Cardiac muscle cell (in vitro differentiated cells and primary cell): ENCODE measurements at places on chromosomes 6 and 20. TPM values are rescaled to one million over a fixed set of nuclear protein-coding genes. Genes with fewer than 3 reads are reported as not detected.

The PARD6B gene
- total RNA-seq, result 15.5 and 20.0 TPM in 2 replicates

The RIPK1 gene
- total RNA-seq, result 3.4 and 4.5 TPM in 2 replicates

The RAD21L1 gene
- 0.28 and 0.33 TPM in 2 replicates for total RNA-seq

The DEFB124 gene
- total RNA-seq, result not detected in 2 replicates

The ZNF165 gene
- total RNA-seq, result 0.95 and 1.6 TPM in 2 replicates

The MEP1A gene
- not detected in 2 replicates for total RNA-seq

The VSTM2L gene
- total RNA-seq, result 136 and 321 TPM in 2 replicates

The ACTL10 gene
- total RNA-seq, result 1.1 and 1.5 TPM in 2 replicates

The BTNL2 gene
- total RNA-seq, result not detected in 2 replicates

The DUSP22 gene
- 82.4 and 89.3 TPM in 2 replicates for total RNA-seq

The TMEM170B gene
- total RNA-seq, result 2.6 and 3.0 TPM in 2 replicates

DNA sequence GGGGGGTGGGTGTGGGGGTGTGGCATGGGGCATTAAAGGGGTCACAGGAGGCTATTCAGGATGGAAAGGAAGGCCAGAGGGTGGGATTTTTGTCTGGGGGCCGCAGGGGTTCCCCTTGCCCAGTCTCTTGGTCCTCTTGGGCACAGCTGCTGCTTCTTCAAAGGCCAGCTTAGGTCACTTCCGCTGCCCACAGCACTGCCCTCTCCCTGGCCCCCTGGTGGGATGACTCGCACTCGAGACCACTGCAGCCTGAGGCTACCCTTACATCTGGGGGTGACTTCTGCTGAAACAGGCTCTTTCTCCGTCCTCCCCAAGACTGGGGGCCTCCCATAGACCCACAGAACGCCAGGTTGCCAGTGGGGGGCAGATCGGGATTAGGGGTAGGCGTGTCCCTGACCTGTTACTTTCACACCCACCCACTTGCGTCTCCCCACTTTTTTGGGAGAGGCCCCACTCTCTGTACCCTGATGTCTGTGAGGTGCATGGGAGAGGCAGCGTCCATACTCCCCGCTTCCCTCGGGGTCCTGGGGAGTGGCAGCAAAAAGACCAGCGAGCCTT lies 1.3 kb downstream of the LKAAEAR1 start:
- DNase-seq, result no peak

DNA sequence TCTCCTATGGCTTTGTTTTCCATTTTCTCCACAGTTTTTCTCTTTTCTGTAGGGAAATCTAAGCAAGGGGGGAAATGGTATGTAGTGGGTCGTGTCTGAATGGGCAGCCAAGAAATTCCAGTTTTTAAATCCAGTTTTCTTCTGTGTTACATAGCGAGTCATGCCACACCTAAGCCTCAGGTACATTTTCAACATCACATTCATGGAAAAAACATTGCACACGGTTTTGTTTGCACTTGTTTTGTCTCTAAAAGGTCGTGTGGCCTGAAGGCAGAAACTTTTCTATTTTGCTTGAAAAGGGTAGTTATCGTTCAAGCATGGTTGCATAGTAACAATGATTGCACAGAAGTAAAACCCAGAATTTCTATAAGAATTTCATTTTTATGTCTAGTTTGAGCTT lies 70.5 kb downstream of the MOXD1 start:
- DNase-seq, result no peak

GRCh38 chr6:154909821-154910220 lies 85.3 kb upstream of the TIAM2 start:
- DNase-seq, result no peak

DNA sequence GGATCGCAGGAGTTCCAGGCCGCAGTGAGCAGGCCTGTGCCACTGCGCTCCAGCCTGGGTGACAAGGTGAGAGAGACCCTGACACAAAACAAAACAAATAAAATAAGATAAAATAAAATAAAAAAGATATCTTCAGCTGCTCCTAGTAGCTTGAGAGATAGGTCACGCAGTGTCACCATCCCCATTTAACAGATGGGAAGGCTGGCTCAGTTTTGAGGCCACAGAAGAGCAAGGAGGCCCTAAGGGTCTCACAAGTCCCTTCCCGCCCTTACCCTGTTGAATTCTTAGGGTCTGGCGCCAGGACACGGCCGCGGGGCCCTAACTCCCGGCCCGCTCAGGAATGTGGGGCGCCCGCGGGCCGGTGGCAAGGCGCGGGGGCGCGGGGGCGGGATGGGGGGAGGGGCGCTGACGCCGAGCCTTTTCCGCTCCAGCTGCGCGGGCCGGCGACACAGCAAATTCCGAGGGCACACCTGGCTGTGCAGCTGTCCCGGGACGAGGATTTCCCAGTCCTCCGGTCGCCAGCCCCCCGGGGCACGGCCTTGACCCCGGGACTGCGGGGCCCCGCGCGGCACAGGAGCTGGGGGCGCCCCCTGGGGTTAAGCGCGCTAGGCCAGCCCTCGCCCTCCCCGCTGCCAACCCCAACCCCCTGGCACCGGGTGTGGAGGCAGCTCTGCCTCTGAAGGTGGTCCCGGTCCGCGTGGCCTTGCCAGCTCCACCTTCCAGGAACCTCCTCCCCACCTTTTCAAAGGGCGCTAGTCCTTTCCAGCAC lies 10.3 kb upstream of the R3HDML start:
- no peak for DNase-seq

DNA sequence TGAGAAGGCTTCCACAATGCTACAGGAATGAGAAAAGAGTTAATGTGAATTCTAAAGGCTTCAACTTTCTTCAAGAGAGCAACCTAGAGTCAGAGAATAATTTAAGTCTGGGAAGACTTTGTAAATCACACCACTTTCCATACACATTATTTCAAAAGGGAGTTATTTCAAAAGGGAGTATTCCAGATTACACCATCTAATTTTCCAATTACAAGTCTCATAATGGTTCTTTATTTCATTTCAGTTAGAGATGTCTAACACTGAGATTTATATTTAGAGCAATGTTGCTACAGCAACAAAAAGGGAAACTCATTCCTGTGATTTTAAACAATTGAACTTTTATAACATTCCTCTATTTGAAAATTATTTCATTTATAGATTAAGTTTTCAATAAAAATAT lies 98.8 kb upstream of the DST start:
- no peak for DNase-seq

- DNase-seq, result no peak
Observed at GRCh38 chr6:105066233-105066632, 109.3 kb downstream of the LIN28B start.

DNA sequence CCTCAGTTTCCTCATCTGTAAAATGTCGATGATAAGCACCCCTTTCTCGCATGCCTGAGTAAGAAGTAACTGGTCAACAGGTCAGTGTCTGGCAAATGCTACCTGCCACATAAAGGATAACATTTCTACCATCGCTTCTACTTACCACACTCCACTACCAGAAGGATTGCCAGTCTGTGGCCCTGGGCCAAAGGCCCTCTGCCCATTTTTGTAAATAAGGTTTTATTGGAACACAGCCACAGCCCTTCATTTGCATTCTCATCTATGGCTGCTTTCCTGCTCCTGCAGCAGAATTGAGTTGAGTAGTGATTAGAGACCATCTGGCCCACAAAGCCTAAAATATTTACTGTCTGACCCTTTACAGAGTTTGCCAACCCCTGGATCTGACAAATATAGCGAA lies 121.8 kb downstream of the TOX2 start:
- no peak for DNase-seq

DNA sequence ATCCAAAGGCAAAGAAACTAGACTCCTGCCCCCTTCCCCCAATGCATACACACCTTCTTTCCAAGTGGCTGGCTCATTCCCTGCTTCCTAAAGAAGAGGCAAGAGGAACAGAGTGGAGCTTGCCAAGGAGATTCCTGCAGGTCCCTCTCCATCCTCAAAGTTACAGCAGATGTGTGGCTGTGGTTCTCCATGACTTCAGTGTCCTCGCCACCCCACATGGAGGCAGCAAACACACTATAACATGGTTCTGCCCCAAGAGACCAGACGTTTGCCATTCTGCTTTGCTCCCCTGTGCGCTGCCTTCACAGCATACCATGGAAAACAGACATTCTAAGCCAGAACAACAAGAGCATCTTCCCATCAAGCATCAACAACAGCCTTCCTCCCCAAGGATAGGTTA lies 84.4 kb downstream of the BACH2 start:
- no peak for DNase-seq

DNA sequence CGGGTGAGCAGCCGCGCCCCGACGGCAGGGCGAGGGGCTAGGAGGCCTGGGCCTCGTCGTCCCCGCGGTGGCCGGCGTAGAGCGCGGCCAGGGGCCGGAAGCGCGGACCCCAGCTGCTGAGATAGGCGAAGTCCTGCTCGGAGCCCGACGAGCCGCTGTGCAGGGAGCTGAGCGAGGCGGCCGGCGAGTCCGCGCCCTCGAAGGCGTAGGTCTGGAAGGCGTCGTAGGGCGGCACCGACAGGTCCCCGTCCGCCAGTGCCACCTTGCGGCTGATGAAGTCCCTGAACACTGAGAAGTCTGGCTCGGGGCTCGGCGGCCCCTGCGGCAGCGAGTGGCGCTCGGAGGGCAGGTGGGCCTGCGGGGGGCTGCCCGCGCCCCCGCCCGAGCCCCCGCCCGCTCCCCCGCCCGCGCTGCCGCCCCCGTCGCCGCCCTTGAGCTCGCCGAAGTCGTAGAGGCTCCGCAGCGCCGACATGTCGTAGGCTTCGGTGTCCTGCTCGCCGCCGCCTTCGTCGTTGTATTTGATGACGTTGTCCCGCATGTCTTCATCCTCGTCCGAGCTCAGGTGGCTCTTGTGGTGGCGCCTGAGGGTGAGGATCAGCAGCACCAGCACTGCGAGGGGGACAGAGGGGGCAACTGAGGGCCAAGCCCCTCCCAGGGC lies 56.5 kb downstream of the CD40 start:
- peak; percentile 86 for DNase-seq

DNA sequence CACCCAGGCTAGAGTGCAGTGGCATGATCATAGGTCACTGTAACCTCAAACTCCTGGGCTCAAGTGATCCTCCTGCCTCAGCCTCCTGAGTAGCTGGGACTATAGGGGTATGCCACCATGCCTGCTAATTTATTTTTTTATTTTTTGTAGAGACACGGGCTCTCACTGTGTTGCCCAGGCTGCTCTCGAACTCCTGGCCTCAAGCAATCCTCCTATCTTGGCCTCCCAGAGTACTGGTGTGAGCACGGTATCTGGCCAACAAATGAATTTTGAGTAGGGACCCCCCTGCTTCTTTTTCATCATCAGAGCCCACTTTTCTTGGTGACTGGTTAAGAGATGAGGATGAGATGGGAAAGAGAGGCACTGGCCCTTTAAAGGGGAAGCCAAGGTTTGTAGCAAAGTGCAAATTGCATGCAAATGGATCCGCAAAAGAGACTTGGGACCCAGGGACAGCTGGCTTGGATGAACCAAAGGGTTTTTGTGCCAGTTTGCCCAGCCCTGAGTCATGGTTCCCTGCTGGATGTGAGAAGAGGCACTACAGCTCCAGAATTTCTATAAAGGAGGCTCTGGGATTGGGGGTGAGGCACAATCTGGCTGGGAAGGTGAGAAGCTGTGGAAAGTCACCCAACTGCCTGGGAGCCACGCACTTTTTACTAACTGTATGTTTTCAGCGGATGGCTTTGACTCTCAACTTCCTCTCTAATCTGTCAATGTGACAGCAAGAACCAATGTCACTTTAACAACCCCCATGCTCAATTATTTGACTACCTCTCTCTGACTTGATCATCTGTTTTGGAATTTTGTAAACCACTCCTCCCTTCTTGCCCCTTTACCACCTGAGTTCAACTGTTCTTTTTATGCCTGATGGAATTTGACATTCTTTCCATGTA lies 58.7 kb upstream of the RNF24 start:
- no peak for DNase-seq

GRCh38 chr6:121382467-121383121 lies 48.3 kb upstream of the TBC1D32 start:
- DNase-seq, result peak; percentile 21

DNA sequence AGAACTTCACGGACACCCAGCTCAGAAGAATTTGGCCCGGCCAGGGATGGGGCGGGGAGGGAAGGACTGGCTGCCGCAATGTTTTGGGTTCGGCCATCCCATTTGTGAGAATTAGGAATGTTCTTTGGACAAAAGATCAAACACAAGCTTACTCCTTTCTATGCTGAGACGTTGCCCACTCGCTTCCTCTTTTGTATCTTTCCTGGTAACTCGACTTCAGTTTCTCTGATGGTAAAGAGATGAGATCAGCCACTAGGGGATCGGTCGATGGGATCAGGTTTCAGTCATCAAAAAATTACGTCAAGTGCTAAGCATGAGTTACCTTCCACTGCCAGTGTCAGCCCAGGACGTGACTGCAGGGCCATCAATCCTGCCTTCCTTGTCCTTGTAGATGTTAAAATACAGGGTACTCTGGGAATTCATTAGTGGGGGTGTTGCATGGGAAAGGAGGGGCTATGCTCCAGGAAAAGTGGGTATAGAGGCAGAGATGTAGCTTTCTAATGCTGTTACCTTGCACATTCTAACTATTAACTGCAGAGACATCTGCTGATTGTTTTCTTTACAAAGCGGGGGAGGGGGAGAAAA lies 190.2 kb downstream of the TSHZ2 start:
- peak; percentile 59 for DNase-seq

DNA sequence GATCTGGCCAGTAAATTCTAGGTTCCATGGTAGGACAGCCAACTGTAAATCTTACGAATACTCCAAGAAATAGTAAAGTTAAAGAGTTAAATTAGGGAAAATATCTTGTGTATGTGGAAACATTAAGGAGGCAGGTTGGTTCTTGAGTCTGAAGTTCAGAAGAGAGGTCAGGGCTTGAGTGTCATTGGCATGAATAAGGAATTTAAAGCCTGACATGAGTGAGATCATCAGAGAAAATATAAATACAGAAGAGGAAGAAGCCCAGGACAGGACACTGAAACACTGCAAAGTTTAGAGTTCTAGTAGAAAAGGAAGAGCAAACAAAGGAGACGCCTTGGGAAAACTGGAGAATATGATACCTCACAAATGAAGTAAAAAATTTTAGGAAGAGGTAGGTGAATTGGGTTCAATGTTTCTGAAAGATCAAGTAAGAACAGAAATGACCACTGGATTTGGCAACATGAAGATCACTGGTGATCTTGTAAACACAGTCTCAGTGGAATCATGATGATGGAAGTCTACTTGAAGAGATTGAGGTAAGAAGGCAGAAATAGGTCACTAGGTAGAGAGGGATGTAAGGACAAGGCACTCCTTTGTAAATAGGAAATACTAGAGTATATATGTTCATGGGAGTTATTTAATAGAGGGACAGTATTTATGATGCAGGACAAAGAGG lies 41.6 kb upstream of the SYNCRIP start:
- no peak for DNase-seq

DNA sequence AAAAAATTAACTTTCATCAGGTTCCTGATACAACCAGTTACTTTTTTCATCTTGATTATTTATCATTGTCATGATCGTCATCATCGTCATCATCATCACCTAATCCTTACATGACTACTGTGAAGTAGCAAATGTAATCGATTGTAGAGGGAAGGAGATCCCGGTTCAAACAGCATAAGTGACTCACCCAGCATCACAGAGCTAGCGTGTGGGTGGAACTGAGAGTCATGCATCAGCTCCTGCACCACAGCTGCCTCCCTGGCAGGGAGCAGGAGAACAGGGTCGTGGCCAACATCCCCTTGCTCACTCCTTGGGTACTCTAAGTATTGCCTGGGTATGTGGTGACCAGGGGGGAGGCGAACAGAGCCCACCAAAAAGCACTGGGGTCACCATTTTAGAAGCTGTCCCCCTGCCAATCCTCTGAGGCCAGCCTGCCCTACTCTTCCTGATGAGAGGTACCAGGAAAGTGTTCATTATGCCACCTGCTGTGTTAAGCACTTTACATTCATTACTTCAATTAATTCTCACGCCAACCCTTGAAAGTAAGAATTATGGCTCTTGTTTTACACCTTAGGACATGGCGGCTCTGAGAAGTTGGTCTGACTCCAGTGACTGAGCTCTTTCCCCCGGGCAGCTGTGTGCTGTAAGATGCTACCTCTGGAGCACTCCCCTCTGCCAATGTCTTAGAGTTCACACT lies 425.2 kb downstream of the CD83 start:
- peak; percentile 34 for DNase-seq

GRCh38 chr20:2408111-2408510 lies 27.4 kb downstream of the TGM6 start:
- DNase-seq, result no peak
